ENCODE measurements at places on chromosomes 6 and 20.

- DNase-seq = no peak
Observed at GRCh38 chr6:163260111-163260895, 154.2 kb upstream of the QKI start.

- DNase-seq = peak; percentile 44
Observed at GRCh38 chr20:32743237-32744112, at the start of gene COMMD7. TSS of gene COMMD7 (minus strand) at chr20:32743467. CDS start at chr20:32743391, 76 bp downstream.

DNA sequence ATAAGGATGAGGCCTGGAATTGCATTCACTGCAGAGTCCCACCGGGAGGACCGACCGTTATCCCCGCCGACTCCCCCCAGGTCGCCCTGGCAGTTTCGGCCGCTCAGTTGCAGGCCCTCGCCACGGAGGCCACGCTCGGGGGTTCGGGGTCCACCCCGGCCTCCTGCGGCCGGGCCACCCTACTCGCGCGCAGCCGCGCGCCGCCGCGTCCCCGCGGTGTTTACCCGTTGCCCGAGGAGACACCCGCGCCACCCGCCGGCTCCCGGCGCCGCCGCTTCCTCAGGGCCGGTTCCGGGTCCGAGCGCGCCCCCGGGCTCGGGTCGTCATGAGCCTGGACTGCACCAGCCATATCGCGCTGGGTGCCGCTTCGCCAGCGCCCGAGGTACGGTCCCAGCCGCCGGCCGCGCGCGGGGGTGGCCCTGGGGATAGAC is at the start of gene CCDC170:
Gene CCDC170, plus strand, starts transcription at position 214 of the 431 bp plus-strand sequence. Its CDS starts 112 bp downstream, at position 326.
- DNase-seq = no peak

- no peak for DNase-seq
Observed at GRCh38 chr6:128950864-128951263, 67.9 kb downstream of the LAMA2 start.

- no peak for DNase-seq
Observed at GRCh38 chr20:48759631-48760245, 68.1 kb downstream of the PREX1 start.

GRCh38 chr6:4885341-4885933 is 109.2 kb downstream of the CDYL start:
- DNase-seq = no peak

- no peak for DNase-seq
Observed at GRCh38 chr6:157831424-157832249, 8.6 kb downstream of the SNX9 start.

DNA sequence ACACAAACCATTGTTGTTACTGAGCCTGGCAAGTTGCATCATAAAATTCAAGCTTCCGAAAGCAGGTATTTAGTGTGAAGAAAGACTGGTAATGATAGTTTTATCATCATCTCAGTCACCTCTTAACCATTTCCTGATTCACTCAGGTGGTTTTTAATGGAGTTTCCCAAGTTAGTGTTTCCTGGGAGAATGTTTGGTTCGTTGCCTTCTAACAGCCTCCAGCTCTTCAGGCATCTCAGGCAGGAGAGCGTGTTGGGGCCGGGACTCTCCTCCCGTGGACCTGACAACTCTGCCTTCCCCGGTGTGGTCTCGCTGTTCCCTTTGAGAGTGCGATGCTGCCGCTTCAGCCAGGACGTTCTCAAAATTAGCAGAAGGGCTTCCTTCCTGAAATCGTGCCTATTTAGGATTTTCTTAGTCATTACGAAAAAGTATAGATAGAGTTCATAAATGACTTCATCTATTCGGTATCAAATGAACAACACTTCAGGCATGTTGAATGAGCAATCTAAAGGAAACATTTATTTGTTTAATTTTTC is 105.0 kb upstream of the QKI start:
- DNase-seq = peak; percentile 10

DNA sequence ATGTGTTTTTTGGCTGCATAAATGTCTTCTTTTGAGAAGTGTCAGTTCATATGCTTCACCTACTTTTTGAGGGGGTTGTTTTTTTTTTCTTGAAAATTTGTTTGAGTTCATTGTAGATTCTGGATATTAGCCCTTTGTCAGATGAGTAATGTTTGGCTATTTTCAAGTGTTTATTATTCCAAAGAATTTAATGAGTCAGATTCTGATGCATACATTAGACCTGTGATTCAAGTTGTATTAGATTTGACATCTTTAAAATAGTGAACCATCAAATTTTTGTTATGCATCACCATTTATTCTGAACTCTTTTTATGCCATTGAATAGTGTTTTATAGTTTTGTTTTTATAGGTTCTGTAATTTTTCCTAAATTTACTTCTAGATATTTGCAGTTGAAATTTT is 319.3 kb downstream of the PKHD1 start:
- no peak for DNase-seq

All from IMR-90 (cell line).